Large intestine (tissue), 12 donors: ENCODE measurements at places on chromosomes 5 and 9. TPM values are rescaled to one million over a fixed set of nuclear protein-coding genes. Genes with fewer than 3 reads are reported as not detected.

FOXD4L6 gene
- polyA plus RNA-seq = 0.06 TPM

DNA sequence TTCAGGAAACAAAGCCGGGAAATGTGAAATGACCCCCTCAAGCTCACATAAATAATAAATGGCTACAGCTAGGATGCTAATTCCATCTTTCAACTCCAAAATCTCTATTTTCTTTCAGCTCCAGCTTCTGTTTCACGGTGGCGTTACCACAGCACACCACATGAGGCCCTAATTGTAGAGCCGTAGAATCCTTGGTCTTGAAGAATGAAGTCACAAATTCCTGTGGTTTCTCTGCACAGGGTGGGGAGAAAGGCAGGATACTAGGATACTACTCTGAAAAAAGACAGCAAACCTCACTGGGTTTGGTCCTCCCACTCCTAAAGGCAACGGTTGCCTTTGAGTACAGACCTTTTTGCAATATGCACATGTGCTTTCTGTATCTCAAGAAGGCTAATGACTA is 13.9 kb upstream of the RARS1 start:
- H3K27me3 ChIP-seq = no peaks in the 10 kb centered on the region
- no peak overlapping the region for H3K27ac ChIP-seq
- H3K36me3 ChIP-seq = peaks cover 32% of the 10 kb centered on the region
- no peaks in the 10 kb centered on the region for H3K4me1 ChIP-seq
- H3K4me3 ChIP-seq = no peak overlapping the region

GKAP1 gene
- 15.4 TPM for polyA plus RNA-seq

DNA sequence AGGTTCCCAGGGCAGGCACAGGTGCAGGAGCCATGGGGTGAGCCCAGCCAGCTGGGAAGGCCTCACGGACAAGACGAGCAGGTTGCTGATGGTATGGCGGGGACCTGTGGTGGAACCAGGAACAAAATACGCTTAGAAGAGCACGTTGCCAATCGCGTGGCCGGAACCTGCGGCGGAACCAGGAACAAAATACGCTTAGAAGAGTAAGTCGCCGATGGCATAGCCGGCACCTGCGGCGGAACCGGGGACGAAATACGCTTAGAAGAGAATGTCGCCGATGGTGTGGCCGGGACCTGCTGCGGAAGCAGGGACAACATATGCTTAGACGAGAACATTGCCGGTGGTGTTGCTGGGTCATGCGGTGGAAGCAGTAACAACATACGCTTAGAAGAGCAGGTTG is 23.5 kb upstream of the SPATA31E1 start:
- H3K27me3 ChIP-seq = no peaks in the 10 kb centered on the region
- DNase-seq = no peak
- no peaks in the 10 kb centered on the region for H3K36me3 ChIP-seq
- H3K4me3 ChIP-seq = no peak overlapping the region

- no peaks in the 10 kb centered on the region for H3K27me3 ChIP-seq
- H3K36me3 ChIP-seq = peaks cover 46% of the 10 kb centered on the region
- H3K4me3 ChIP-seq = no peak overlapping the region
- DNase-seq = peak; percentile 22
- H3K27ac ChIP-seq = no peak overlapping the region
Measured at GRCh38 chr9:123081824-123082223, 48.4 kb downstream of the GPR21 start.

TAF11L5 gene
- polyA plus RNA-seq = not detected

PCDHGB4 gene
- 1.4 TPM for polyA plus RNA-seq

SLC6A19 gene
- polyA plus RNA-seq = 295 TPM

FBLL1 gene
- polyA plus RNA-seq = 4.0 TPM

- H3K27me3 ChIP-seq = no peaks in the 10 kb centered on the region
- no peak for DNase-seq
- H3K27ac ChIP-seq = no peak overlapping the region
- no peak overlapping the region for H3K4me3 ChIP-seq
- H3K36me3 ChIP-seq = no peaks in the 10 kb centered on the region
Measured at GRCh38 chr5:39178171-39178570, 41.2 kb downstream of the FYB1 start.

GRCh38 chr5:95823738-95824609 is 1.4 kb upstream of the GLRX start:
- no peak overlapping the region for H3K4me3 ChIP-seq
- no peaks in the 10 kb centered on the region for H3K36me3 ChIP-seq
- H3K27ac ChIP-seq = peak overlapping the region; percentile 86
- H3K4me1 ChIP-seq = peaks cover 54% of the 10 kb centered on the region
- no peaks in the 10 kb centered on the region for H3K27me3 ChIP-seq
- peak; percentile 86 for DNase-seq

DNA sequence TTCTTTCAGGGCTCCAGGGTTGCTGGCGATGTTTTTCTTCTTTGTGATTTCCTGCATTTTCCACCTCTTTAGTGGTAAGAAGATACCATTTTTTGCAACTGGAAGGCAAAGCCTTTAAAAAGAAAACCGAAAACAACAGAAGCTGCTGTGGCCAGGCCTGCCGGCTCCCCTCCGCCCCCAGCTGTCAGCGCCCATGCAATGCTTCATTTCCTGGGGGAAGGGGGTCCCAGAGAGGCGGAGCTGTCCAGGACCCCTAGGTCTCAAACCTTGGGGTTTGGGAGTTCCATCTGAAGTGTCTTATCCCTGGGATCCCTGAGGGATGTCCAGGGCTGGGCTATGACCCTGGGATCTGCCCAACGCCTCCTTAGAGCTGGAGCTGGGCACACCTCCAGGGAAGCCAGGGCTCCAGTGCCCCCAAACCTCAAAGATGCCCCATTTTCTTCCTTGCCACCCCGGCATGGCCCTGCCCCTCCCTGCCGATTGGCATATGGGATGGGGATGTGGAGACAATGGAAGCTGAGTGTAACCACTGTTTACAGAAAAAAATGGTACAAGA is 257.2 kb upstream of the MVB12B start:
- H3K27me3 ChIP-seq = peaks cover 19% of the 10 kb centered on the region
- no peak overlapping the region for H3K27ac ChIP-seq
- H3K4me1 ChIP-seq = no peaks in the 10 kb centered on the region
- H3K4me3 ChIP-seq = no peak overlapping the region
- no peak for DNase-seq

DDX4 gene
- polyA plus RNA-seq = 0.10 TPM

ACOT12 gene
- polyA plus RNA-seq = 0.72 TPM

- no peaks in the 10 kb centered on the region for H3K36me3 ChIP-seq
- H3K4me1 ChIP-seq = no peaks in the 10 kb centered on the region
- H3K27me3 ChIP-seq = no peaks in the 10 kb centered on the region
- DNase-seq = no peak
Measured at GRCh38 chr9:9961487-9961886, 651.3 kb downstream of the PTPRD start.

GRCh38 chr5:172866802-172867748 is 33.0 kb downstream of the ERGIC1 start:
- no peak for DNase-seq
- no peak overlapping the region for H3K27ac ChIP-seq
- H3K4me3 ChIP-seq = no peak overlapping the region
- no peaks in the 10 kb centered on the region for H3K27me3 ChIP-seq

DOCK2 gene
- polyA plus RNA-seq = 6.2 TPM

SPINK13 gene
- polyA plus RNA-seq = not detected

DNA sequence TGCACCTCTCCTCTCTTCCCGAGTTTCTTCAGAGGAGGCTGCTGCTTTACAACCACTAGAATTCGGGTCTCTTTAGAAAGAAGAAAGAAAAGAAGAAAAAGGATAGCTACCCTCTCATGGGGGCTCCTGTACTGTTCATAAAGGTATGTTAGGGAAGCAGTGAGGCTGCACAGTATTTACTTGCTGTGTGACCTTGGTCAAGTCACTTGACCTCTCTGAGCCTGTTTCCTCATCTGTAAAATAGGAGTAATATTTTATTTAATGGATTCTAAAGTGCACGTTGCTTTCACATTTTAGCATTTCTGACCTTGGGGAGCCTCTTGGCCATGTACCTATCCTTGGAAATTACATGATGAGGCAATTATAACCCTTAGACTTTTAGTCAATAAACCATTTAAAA is 88.8 kb downstream of the SETX start:
- no peak overlapping the region for H3K4me3 ChIP-seq
- no peaks in the 10 kb centered on the region for H3K27me3 ChIP-seq
- H3K27ac ChIP-seq = no peak overlapping the region
- no peaks in the 10 kb centered on the region for H3K4me1 ChIP-seq

ASS1 gene
- polyA plus RNA-seq = 704 TPM

DNA sequence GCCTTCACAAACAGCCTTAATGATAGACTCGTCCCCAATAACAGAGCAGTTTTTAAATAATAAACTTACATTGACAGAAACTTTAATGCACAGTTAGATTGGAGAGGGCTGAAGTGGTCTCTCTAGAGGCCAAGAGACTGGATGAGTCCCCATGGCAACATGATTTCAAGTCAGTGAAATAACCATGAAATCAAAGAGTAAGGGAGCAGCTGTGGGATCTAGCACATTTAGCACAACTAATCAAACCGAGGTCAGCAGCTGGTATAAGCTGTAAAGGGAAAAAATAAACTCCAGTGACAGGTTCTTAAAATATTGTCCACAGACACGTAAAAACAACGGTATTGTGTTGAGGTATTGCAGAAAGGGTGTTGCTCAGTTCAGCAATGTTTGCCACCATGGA is 916.6 kb downstream of the DNAH5 start:
- H3K27me3 ChIP-seq = no peaks in the 10 kb centered on the region
- DNase-seq = no peak
- no peak overlapping the region for H3K4me3 ChIP-seq
- no peak overlapping the region for H3K27ac ChIP-seq

- no peak overlapping the region for H3K27ac ChIP-seq
- no peaks in the 10 kb centered on the region for H3K4me1 ChIP-seq
- H3K4me3 ChIP-seq = no peak overlapping the region
- peaks cover 11% of the 10 kb centered on the region for H3K27me3 ChIP-seq
- H3K36me3 ChIP-seq = no peaks in the 10 kb centered on the region
Measured at GRCh38 chr9:135134268-135135022, 47.0 kb downstream of the OLFM1 start.
